Activated T-helper 2 cell treated with anti-CD3 and anti-CD28 coated beads, Interferon-gamma antibody, Interleukin-2, Interleukin-4, amounts not matched to agents 10 μg/mL and 5 μg/mL and 100 μg/mL, durations not matched to agents 14 hours and 24 hours and 36 hours (primary cell): ENCODE measurements at places on chromosomes 5 and 9. TPM values are rescaled to one million over a fixed set of nuclear protein-coding genes. Genes with fewer than 3 reads are reported as not detected.

FAM81B gene
- not detected in 2 replicates for total RNA-seq

GFI1B gene
- total RNA-seq = not detected in 2 replicates

FOXD4 gene
- total RNA-seq = 0.09 TPM in 1 of 2 replicates, not detected in the other

BNC2 gene
- total RNA-seq = not detected in 2 replicates

ENTPD2 gene
- not detected in 2 replicates for total RNA-seq

LCNL1 gene
- total RNA-seq = not detected in 2 replicates

SLC31A2 gene
- 4.7 and 5.0 TPM in 2 replicates for total RNA-seq

TMEM252 gene
- total RNA-seq = not detected in 2 replicates

MARCOL gene
- not detected in 2 replicates for total RNA-seq

PCA3 gene
- total RNA-seq = not detected in 2 replicates

ANKRD18B gene
- 1.6 and 2.6 TPM in 2 replicates for total RNA-seq

PCDHGA11 gene
- 0.21 and 0.39 TPM in 2 replicates for total RNA-seq

TNC gene
- total RNA-seq = 1.5 and 1.9 TPM in 2 replicates

DTWD2 gene
- 2.3 and 2.9 TPM in 2 replicates for total RNA-seq

ZMAT2 gene
- 53.4 and 53.9 TPM in 2 replicates for total RNA-seq
